ENCODE measurements at places on chromosomes 13 and 19. TPM values are rescaled to one million over a fixed set of nuclear protein-coding genes. Genes with fewer than 3 reads are reported as not detected.

Gene SBK3
- total RNA-seq: not detected

GRCh38 chr13:29953542-29953941 lies 103.1 kb upstream of the UBL3 start:
- H3K4me3 ChIP-seq: no peak overlapping the region
- no peak for DNase-seq
- H3K27me3 ChIP-seq: no peaks in the 10 kb centered on the region

DNA sequence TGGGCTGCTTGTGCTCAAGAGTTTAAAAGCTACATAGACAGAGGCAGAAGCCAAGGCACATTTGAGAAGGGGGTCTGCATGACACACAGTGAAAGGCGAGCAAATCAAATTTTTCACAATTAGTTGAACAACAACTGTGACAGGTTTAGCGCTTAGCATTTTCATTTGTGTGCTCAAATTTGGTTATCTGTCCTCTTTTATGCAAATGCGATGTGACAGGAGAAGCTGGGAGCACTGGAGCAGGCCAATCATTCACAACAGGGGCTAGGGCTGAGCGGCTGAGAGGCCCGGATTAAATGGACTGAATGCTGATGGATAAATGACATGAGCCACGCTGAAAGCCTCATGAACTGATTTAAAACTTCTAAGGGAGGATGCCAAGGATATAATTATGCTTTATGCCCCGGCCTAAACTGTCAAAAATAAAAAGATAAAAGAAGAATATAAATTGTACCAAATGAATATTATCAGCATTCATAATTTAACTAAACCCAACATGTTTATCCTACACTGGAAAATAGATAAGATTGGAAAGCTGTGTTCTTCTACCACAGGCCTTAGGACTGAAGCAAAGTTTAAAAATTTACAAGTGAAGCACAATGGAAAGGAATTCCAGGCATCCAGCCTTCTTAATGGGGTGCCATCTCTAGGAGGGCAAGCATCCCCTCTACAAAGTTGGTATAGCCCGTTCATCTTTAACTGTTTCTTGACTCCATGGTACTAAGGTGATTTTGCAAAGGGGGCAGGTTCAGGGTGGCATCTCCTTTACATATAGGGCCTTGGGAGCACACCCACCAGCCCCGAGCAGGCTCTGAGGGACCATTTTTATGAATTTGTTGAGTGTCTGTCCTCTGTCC lies 117.9 kb downstream of the RBM26 start:
- H3K36me3 ChIP-seq: no peaks in the 10 kb centered on the region
- no peak overlapping the region for H3K4me3 ChIP-seq
- H3K27me3 ChIP-seq: no peaks in the 10 kb centered on the region
- no peaks in the 10 kb centered on the region for H3K4me1 ChIP-seq
- H3K27ac ChIP-seq: no peak overlapping the region
- DNase-seq: no peak

DNA sequence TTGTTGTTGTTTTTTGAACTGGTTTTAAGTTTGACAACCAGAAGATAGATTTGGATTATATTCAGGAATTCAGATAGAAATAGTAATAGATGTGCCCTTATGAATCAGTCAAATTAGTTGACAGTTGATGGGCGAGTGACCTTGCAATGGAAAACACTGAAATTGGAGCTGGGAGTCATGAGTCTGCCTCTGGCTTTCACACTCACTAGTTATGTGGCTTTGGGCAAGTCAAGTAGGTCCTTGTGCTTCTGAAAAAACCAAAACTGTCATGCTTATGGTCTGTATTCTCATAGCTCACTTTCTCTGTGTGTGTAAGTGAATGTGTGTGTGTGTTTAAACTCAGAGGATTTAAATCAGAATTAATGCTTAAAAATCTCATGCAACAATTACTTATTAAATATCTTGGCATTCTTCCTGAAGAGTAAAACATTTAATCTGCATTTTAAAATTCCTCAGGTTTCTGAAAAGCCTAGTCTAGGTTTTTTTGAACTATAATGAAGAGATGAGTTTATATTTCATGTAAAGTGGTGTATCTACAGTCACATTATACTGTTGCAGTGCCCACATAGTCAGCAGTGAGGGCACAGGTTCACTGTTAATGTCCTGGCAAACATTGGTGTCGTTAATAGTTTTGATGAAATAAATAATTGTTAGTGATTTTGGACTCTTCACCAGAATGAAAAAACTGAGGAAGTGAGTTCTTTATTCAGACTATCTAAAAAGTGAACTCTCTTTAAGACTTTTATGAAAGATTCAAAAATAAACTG lies 32.5 kb downstream of the UCHL3 start:
- no peaks in the 10 kb centered on the region for H3K4me1 ChIP-seq
- H3K27ac ChIP-seq: no peak overlapping the region
- no peak for DNase-seq

DNA sequence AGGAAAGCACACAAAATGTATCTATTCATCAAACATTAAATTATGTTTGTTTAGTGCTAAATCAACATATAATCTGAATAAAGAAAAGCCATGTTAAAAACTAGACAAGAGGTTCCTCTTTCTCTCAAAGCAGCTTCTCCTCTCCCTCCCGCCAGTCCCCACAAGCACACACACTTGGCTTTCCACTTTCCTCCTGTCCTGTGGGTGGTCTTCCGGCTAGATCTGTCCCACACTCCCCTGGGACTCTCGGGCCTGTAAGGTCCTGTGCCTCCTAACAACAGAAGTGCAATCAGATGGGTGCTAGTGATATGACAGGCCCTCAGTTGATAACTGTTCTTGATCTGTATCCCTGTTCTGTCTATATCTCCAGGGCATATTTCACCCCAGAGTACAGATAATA lies 45.6 kb upstream of the RAP2A start:
- peaks cover 20% of the 10 kb centered on the region for H3K36me3 ChIP-seq
- DNase-seq: no peak
- H3K27me3 ChIP-seq: no peaks in the 10 kb centered on the region
- no peak overlapping the region for H3K27ac ChIP-seq
- H3K4me1 ChIP-seq: no peaks in the 10 kb centered on the region

DNA sequence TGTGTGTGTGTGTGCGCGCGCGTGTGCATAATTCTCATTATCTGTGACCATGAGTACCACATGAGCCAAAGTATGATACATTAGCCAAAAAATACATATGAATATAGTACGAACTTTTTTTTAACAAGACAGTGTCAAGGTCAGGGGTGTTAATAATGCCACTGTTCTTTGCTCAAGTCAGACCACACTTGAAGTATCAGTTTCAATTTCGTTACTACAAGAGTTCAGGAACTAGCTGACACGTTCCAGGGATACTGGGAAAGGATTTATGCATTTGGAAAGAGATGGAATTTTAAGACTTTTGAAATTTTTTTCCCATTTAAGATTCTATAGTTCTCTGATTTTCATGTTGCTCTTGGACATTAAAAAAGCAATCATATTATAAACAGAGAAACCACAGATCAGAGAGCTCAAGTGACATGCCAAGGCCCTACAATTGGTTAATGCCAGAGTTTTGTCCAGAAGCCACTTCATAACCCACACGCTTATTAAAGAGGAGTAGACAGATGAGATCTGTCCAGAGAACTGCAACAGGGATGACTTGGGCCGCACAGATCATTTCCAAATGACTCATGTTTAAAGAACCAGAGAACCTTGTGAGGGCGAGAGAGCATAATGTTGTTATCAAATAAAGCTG lies 718.8 kb upstream of the SGCG start:
- no peaks in the 10 kb centered on the region for H3K36me3 ChIP-seq
- H3K4me3 ChIP-seq: no peak overlapping the region

Gene ZNF556
- not detected for total RNA-seq

- no peaks in the 10 kb centered on the region for H3K4me1 ChIP-seq
- H3K27me3 ChIP-seq: no peaks in the 10 kb centered on the region
- no peaks in the 10 kb centered on the region for H3K36me3 ChIP-seq
- no peak for DNase-seq
- H3K4me3 ChIP-seq: no peak overlapping the region
- H3K27ac ChIP-seq: no peak overlapping the region
Observed at GRCh38 chr13:44627441-44627840, 51.3 kb upstream of the TSC22D1 start.

All from transverse colon (tissue), 4 donors.